Activated T-helper 1 cell treated with anti-CD3 and anti-CD28 coated beads, Interleukin-2, amount 50 U/mL, for 16 hours (primary cell): ENCODE measurements at places on chromosomes 7 and 10.

- DNase-seq, result no peak
Observed at GRCh38 chr7:52482076-52482475, 553.4 kb upstream of the POM121L12 start.

DNA sequence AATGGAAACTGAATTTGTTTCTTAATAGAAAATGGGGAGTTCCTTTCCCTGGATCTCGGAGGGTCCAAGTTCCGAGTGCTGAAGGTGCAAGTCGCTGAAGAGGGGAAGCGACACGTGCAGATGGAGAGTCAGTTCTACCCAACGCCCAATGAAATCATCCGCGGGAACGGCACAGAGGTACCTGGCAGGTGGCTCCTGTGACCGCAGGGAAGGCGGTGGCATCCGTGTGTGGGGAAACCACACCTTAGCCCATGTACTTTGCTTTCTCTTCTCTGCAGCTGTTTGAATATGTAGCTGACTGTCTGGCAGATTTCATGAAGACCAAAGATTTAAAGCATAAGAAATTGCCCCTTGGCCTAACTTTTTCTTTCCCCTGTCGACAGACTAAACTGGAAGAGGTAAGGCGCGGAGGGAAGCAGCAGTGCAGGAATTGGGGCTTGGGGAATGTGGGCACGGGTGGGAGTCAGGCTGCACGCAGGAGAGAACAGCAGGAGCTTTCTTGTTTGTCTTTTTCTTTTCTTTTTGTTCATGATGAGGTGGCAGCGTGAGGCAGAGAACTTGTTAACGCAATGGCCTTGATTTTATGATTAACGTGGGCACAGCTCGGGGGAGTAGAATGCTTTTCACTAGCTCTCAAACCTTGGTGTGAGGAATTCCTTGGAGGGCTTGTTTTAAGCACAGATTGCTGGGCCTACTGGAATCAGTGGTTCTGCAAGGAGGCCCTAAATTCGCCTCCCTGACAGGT lies 12.8 kb downstream of the HKDC1 start:
- no peak for DNase-seq

- DNase-seq, result no peak
Observed at GRCh38 chr10:122029499-122030199, 40.7 kb downstream of the TACC2 start.

DNA sequence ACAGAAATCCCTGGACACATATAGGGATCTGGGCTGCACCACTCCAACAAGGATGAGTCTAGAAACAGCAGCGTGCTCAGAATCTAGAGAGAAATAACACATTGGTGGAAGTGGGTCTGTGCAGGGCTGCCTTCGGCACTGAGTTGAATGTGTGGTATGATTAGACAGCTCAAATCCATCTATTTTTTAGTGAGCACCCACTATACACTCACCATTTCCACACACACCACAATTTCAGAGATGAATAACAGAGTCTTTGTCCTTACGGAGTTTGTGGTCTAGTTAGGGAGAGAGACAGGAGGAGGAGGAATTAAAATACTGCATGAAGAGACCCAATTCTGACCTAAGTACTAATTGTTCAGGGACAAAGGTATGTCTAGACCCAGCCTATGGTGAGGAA lies 44.2 kb downstream of the JAZF1 start:
- no peak for DNase-seq

GRCh38 chr7:44990109-44991023 lies 9.6 kb upstream of the CCM2 start:
- no peak for DNase-seq
